ENCODE measurements at places on chromosomes 11 and 22.
A peak's percentile ranks its signal among the peaks of the same experiment; 100 is the strongest.

GRCh38 chr22:32561163-32561562, 86.6 kb downstream of the FBXO7 start:
- no peak for DNase-seq

DNA sequence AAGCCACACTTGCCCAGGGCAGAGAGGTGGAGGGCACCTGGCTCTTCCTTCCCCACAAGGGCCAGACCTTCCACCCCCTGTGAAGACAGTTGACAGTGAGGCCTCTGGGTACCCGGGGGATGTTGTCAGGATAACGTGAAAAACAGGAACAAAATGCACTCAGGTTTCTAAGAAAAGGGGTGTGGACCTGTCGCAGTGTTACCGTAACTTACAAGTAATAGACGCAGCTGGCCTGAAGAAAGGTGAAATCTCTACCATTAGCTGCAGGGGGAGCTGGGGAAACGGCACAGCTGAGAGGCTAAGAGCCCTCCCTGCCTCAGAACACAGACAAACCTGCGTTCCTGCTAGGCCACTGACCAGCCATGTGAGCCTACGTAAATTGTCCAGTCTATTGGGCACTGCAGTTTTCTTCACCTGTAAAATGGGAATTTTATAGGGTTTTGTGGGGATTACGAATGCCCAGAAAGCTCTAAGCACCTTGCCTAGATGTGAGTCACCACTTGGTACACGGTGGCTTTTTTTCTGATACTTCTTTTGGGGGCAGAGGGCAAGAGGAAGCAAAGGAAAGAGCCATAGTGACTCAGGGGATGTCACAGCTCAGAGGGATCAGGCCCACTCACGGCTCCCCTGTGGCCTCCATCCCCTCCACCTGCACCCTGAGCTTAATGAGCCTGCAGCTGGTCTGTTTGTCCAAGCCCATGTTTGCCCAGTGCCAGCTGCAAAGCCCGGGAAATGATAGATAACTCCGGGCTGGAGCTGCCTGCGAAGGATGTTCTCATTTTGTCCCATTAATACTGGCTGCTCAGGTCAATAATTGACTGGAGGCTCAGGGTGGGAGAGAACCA, 18.4 kb upstream of the CABP7 start:
- no peak for DNase-seq

- no peak for DNase-seq
Observed at GRCh38 chr11:126696982-126697381, 303.6 kb downstream of the KIRREL3 start.

GRCh38 chr11:290621-291231, 1.8 kb downstream of the PGGHG start:
- DNase-seq = peak; percentile 60

- DNase-seq = peak; percentile 100
Observed at GRCh38 chr11:18394275-18394927, at the start of gene LDHA. Gene LDHA (plus strand): TSS chr11:18394563. CDS start chr11:18396843, 2,280 bp downstream.

GRCh38 chr11:87215236-87215635, 177.5 kb downstream of the TMEM135 start:
- DNase-seq = no peak

DNA sequence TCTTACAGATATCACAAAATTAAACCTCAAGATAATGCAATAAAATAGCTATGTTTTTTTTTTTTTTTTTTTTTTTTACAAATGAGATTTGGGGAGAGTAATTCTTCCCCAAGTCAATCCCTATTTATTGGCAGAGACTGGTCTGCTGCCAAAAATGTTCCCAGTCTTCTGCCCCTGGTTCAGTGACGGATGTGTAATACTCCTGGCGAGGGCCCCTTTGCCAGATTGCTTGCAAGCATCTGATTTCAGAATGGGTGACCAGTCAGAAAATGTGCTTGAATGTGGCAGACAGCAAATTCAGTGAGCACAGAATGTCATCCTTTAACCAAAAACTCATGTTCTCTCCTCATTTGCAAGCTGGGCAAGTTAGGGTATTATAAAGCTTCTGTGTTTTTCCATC, 363.8 kb upstream of the MTNR1B start:
- DNase-seq = no peak

DNA sequence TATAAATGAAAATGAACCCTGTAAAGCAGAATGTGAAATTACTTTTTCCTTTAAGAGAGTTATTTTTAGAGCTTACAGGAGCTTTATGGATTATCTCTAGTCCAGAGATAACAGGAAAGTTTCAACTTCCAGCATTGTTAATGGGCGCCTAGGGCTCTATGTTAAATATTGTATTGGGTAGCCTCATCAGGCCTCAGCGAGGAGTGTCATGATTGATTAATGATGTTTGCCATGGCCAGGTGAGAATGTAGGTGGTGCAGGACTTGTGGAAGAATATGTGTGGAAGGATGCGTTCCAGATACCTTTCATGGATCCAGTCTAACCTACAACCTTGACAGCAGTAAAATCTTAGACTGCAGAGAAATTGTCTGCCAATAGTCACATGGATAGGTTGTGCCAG, 50.6 kb downstream of the ME3 start:
- DNase-seq = no peak

- DNase-seq = no peak
Observed at GRCh38 chr11:60431251-60431650, 1.9 kb downstream of the MS4A5 start.

DNA sequence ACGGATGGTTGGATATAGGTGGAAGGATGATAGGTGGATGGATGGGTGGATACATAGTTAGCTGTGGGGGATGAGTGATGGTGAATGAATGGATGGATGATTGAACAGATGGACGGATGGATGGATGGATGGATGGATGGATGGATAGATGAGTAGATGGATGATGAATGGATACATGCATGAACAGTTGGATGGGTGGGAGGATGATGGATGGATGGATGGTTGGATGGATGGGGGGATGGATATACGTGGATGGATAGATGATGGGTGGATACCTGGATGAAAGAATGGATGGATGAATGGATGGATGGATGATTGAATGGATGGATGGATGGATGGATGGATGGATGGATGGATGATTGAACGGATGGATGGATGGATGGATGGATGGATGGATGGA, 68.4 kb upstream of the PRR5 start:
- no peak for DNase-seq

DNA sequence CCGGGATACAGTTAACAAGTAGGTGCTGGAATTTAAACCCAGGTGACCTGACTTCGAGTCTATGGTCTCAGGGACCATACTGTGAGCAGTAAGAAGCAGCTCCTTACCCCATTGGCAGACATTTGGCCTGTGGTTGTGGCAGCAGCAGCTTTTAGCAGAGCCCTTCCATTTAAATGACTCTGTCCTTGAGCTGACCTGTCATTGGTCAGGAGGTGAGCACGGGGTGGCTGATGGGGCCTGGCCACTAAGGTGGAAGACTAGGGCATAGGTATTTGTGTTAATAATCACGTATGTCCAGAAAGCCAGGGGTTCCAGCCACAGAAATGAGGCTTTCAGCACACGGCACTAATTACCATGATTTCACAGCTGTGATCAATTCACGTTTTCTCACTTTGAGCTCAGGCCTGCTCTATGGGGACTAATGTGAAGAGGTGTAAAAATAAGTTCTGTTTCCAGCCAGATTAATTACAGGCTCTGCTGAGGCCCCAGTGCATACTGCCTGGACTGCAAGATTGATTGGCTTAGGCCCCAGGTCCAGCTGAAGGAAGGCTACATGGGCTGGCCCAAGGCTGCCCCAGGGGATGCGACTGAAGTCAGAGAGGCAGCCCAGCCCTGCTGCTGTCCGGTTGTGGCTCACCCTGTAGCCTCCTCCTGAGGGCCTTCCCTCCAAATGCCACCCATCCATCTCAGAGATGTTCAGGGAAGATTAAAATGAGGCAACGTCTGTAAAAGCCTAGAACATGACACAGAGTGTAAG, 76.0 kb downstream of the FDX1 start:
- DNase-seq = peak; percentile 62

GRCh38 chr22:16964366-16964765, 43.7 kb downstream of the GAB4 start:
- DNase-seq = no peak

GRCh38 chr11:43735961-43736360, 55.4 kb downstream of the HSD17B12 start:
- no peak for DNase-seq

- no peak for DNase-seq
Observed at GRCh38 chr11:62555464-62556107, 9.0 kb upstream of the AHNAK start.

GRCh38 chr11:45511566-45511965, 153.9 kb downstream of the CHST1 start:
- DNase-seq = no peak

DNA sequence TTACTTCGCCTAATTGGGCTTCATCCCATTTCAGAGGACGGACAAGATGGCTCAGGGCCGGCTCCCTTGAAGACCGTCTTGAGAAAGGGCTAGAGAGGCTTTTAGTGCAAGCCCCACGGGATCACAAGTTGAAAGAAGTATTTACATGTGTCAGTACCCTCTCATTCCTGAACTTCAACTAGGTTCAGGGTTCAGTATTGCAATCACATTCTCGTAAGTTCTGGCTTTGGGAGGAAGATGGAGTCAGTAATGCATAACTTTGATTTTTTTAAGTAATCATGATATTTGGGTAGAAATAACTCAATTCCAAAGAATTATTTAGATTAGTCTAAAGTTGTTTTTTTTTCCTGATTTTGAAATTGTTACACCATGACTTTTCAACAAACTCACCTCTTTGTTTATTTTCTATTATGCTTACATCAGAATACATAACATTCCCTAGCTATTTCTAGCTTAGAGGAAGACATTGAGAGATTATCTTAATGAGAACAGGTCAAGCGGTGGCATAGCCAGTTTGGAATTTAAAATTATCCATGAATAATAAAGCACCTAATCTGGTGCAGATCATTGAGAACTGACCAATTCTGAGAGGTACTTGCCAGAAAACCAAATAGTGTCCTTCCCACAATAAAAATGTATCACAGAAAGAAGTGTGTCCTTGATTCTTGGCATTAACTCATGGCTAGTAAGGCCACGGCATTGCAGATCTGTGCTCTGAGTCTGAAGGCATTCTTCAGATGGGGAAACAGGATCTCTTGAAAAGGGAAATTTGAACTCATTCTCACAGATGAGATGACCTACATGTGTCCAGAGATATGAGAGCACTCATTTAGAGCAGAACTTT, 92.1 kb upstream of the BLID start:
- no peak for DNase-seq

DNA sequence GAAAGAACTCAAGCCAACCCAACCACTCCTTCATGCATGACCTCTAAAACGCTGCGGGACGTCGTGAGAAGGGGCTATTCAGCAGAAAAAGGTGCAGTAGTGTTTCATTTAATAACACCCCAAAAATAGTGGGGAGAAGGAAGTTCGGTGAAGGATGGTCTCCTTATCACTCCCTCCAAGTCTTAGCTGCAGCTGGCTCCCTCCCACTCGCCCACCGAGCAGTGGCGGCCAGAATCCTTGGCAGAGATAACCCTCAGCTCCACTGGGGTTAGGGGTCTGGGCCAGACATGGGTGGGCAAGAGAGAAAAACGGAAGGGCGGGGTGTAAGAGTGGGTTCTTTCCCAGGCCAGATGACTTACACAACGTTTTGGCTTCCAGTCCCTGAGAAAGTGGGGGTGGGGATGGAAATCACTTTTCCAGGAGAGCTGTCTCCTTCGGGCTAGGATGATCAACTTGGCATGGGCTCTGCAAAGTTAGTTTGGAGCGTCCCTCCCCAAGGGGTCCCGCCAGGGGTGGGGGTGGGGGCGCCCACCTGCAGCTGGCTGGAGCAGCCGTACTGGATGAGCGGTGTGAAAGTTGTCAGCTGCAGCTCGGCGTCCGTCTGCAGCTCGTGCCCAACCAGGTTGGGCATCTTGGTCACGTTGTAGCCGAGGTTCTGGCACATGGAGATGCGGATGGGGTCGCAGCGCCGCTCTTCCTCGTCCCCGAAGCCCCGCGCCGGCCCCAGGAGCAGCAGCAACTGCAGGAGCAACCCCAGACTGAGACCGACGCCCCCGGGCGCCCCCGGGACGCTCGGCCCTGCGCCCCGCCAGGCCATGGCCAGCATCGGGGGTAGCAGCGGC, 705 bp downstream of the FZD4 start:
- DNase-seq = no peak

- DNase-seq = peak; percentile 67
Observed at GRCh38 chr22:31103899-31104694, 3.3 kb downstream of the SELENOM start.

GRCh38 chr11:65478388-65479183, 20.3 kb upstream of the MALAT1 start:
- DNase-seq = peak; percentile 83

- DNase-seq = no peak
Observed at GRCh38 chr22:23073526-23074229, 3.4 kb downstream of the GNAZ start.

GRCh38 chr11:16279524-16279923, 76.8 kb downstream of the SOX6 start:
- DNase-seq = no peak

DNA sequence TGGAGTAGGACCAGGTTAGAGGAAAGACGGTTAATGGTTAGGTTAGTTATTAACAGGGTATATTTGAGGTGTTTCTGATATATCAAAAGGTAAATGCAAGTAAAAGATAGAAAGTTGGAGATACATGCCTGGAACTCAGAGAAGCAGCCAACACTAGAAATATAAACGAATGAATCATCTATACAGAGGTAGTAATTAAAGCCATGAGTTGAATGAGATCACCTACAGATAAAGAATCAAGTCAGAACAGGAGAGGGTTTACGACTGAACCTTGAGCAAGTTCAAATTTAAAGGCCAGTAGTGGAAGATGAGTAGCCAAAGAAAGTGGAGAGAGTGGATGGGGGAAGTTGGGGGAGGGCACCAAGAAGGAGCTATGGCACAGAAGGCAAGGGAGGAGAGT, 73.9 kb downstream of the SPON1 start:
- no peak for DNase-seq

DNA sequence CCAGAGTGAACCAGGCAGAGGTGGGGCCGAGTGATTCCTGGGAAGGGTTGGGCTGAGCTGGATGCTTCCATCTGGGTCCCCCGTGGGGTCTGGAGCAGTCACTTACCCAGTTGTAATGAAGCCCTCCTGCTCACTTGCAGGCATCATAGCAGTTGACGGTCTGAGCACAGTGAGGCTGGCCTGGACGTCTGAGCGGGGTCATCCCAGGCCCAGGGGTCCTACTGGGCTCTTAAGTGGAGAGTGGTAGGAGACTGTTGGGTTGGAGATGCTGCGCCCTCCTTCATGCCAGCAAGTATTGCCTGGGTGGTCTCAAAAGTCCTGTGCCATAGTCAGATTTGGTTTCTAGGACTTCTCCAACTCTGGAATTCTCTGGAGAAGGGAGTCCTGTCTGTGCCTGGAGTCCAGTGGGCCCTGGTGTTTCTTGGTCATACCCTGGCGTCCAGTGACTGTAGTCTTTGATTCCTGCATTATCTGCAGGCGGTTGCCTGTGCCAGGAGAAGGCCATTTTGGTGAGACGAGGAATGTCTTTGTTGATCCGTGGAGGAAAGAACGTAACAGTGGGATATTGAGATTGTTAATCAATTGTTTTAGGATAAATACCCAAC, 82.3 kb downstream of the TBC1D22A start:
- no peak for DNase-seq

GRCh38 chr11:115366826-115367225, 137.4 kb downstream of the CADM1 start:
- no peak for DNase-seq

GRCh38 chr11:8018484-8019313, 31.6 kb downstream of the EIF3F start:
- DNase-seq = peak; percentile 85

Measured in Right ventricle myocardium inferior (tissue), 1 donor.